ENCODE measurements at places on chromosomes 1 and 21.

- DNase-seq: no peak
These were observed 65.6 kb upstream of the GRHL3 start for GRCh38 chr1:24253571-24253970.

DNA sequence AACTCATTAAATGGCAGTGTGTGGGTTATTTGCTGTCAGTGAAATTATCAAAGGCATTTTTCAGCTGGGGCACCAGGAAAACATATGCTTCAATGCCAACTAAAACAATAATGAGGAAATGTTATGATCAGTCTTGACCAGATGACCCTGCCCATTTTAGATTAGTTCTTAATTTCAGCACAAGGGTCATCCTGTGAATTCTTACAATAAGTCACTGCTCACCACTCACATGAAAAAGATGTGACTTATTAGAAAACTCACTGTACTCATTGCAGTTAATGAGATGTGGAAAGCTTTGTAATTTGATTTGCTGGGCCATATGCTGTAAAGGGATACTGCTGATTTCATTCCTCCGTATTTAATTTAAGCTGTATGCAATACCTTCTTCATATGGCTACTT is 178.5 kb upstream of the LMO4 start:
- DNase-seq: no peak

DNA sequence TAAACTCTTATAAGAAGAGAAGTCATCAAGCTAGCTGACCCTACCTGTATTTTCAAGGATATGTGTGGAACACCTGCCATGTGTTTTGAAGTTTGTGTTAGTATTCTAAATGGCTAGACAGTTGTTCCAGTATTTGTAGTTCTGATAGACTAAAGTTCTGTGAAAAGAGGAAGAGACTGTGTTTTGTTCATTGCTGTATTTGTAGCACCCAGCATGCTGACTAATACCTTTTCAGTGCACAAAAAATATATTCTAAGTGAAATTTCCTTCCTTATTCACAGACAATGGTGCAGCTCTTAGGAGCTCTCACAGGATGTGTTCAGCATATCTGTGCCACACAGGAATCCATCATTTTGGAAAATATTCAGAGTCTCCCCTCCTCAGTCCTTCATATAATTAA is 8.2 kb upstream of the METTL18 start:
- DNase-seq: no peak

GRCh38 chr1:216462066-216462775 is 39.0 kb upstream of the USH2A start:
- DNase-seq: peak; percentile 41

DNA sequence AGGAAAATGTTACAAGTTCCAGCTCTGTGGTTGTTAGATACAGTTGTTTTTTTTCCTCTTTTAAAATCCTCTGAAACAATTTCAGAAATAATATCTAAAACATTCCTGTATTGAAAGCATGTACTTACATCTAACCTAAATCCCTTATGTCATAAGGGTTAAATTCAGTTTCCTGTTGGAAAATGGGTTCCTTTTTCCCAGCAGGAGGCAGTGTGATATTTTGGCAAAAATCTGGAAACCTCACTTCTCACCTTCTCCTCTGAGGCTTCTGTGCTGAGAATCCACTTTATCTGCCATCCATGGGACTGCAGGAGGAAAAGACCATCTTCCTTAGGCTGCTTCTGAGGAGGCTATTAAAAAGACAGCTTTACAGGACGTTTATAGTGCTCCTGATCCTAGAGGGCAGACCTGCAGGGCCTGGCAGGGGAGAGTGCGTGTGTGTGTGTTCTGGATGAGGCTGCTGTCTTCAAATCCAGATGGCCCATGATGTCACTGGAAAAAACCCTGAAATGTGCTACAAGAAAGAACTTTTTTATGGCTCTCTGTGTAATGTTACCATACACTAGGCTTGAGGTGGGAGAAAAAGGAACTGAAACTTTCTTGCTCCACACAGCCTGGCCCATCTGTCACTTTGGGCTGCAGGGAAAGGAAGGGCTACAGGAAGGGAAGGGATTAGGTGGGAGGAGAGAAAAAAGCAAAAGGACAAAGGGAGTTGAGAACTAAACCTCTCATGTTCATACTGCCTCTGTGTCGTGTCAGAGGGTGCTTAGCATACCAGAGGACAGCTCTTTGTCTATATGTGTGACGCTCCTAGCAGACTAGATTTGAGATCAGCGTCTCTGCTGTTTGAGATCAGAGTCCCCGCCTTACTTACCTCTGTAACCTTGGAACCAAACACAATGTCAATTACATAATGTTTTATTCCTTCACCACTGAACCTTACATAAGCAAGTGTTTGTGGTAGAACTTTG is 379.2 kb upstream of the SPAG17 start:
- DNase-seq: no peak

GRCh38 chr1:153953859-153954365 is 4.5 kb downstream of the CRTC2 start:
- DNase-seq: no peak

DNA sequence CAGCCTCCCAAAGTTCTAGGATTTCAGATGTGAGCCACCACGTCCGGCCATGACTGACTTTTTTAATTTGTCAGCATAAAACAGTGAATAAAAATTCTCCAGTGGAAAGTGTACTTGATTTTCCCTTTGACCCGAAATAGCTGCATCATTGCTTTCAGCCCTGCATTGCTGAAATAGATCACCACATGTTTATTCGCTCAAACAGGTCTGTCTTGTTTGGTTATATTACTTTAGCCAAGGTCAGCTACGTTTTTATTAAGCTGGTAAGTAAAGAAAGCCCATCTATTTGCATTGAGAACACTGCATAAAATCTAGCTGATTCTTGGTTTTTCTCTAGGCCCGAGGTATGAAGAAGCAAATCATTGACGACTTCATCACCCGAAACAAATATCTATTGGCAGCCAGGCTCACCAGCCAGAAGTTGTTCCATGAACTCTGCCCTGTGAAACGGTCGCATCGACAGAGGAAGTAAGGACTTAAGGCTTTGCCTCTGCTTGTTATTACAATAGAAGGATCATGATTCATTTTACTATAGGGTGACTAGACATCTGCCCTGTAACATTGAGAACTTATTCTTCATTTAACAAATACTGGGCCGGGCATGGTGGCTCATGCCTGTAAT is 25.6 kb downstream of the AGMAT start:
- DNase-seq: no peak

Data from fibroblast of pulmonary artery (primary cell).